ENCODE measurements at places on chromosomes 13 and 19.

DNA sequence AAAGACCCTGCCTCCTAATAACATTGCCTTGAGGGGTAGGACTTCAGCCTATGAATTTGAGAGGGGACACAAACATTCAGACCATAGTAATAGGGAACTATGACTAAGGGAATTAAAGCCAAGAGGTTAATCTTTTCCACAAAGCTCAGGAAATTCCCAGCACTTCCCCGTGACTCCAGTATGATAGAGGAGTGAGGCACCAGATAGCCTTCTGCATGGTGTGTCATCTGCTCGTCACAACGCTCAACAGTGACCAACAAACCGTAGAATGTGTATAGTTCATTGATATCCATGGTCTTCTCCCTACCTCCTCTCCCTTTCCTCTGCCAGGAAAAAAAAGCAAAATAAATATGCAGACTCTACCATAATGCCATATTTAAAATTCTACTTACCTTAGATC, 64.4 kb downstream of the B3GLCT start:
- no peak for DNase-seq

DNA sequence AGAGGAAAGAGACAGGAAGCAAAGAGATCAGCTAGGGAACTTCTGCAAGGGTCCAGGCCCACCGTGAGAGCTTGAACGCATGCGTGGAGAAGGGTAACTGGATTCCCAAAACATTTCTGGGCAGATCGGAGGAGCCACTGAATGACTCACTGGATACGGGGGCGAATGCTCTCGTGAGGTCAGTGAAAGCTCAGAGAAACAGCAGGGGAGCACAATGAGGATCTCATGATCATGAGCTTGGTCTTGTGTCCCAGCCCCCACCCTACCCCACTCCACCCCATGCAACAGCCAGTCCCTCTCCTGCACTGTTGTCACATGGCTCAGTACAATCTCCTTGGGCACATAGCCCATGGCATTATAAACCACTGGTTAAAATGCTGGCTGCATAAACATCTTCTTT, 40.6 kb downstream of the DCLK1 start:
- DNase-seq, result no peak

DNA sequence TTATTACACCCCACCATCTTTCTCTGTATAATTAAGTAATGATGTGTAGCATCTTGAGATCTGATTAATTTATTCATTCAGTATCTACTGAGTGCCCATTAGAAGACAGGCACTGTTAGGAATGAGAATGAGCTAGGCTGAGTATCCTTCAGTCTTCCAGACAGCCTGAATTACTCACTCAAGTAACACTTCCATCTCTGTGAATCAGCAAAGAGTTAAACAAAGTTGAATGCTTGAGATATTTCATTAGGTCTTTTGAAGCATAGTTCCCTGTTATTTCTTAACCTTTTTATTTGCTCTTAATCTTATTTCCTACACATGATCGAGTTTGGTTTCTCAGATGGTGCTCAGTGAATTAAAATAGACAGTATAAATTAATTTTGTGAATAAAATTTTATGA, 413.7 kb downstream of the DCT start:
- DNase-seq, result no peak

DNA sequence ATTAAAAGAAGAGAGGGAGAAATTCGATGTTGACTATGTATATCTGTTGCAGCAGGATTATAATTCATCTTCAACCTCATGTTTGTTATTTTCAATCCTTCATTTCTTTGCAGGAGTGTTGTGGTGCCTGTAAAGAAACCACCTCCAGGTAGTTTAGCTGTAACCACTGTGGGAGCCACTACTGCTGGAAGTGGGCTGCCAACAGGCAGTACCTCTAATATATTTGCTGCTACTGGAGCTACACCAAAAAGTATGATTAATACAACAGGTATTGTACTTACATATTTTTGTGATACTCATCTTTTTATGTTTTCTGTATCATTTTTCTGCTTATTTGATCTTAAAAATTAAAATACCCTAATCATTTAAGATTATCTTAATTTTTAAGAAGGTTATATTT, 266.5 kb downstream of the NBEA start:
- DNase-seq, result no peak

- peak; percentile 60 for DNase-seq
Observed at GRCh38 chr13:48505597-48506091, 27.2 kb downstream of the RCBTB2 start.
